Activated naive CD4-positive, alpha-beta T cell treated with anti-CD3 and anti-CD28 coated beads, Interleukin-2, amount 10 ng/mL, durations not matched to agents 7 days and 5 days (primary cell): ENCODE measurements at places on chromosomes 12 and 14.

DNA sequence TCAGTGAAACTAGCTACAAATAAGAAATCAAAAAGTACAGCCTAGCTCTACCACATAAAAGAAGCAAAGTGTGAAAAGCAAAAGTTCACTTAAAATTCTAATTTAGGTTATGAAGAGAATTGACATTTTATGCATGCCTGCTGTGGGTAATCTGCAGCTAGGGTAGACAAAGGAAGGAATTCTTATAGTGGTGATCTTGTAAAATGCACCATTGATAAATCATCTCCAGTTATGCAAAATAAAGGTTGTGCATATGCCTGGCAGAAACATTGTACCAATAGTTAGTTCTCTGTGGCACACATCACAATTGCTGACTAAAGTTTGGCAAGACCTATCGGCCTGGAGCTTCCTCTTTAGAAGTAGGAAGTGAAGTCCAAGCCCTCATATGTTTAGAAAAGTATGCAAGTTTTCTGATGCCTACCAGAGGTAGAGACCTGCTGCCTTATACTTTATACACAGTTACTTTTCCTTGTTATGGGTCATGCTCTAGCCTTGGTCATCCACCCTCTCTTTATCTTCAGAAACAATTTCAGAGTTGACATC lies 78.3 kb downstream of the TSHR start:
- H3K4me1 ChIP-seq: no peaks in the 10 kb centered on the region
- DNase-seq: no peak
- H3K27ac ChIP-seq: no peak overlapping the region
- peaks cover 4% of the 10 kb centered on the region for H3K27me3 ChIP-seq
- H3K36me3 ChIP-seq: no peaks in the 10 kb centered on the region

DNA sequence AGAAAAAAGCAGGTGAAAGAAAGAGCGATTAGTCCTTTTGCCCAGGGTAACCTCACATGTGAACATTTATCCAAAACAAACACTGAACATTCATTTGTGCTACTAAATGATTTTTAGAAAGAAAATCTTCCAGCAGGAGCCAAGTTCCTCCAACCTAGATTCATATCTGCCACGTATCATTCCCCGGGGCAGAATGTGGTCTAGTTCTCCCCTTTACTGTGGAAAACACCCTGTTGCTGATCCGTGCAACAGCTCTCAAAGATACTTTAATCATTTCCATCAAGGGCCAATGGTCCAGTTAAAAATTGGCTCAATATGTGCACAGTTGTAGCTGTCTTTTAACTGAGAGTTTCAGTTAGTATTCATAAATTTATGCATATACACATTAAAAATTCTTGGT lies 479.1 kb downstream of the ATP23 start:
- DNase-seq: no peak
- H3K27ac ChIP-seq: no peak overlapping the region
- H3K36me3 ChIP-seq: no peaks in the 10 kb centered on the region
- H3K4me1 ChIP-seq: peaks cover 17% of the 10 kb centered on the region
- H3K4me3 ChIP-seq: no peak overlapping the region

GRCh38 chr12:61758661-61759060 lies 501.5 kb upstream of the USP15 start:
- no peaks in the 10 kb centered on the region for H3K4me1 ChIP-seq
- no peaks in the 10 kb centered on the region for H3K36me3 ChIP-seq
- no peak overlapping the region for H3K27ac ChIP-seq

GRCh38 chr14:97266653-97267052 lies 469.5 kb downstream of the VRK1 start:
- no peak overlapping the region for H3K27ac ChIP-seq
- no peak for DNase-seq
- H3K4me3 ChIP-seq: no peak overlapping the region
- H3K36me3 ChIP-seq: no peaks in the 10 kb centered on the region
- no peaks in the 10 kb centered on the region for H3K4me1 ChIP-seq

DNA sequence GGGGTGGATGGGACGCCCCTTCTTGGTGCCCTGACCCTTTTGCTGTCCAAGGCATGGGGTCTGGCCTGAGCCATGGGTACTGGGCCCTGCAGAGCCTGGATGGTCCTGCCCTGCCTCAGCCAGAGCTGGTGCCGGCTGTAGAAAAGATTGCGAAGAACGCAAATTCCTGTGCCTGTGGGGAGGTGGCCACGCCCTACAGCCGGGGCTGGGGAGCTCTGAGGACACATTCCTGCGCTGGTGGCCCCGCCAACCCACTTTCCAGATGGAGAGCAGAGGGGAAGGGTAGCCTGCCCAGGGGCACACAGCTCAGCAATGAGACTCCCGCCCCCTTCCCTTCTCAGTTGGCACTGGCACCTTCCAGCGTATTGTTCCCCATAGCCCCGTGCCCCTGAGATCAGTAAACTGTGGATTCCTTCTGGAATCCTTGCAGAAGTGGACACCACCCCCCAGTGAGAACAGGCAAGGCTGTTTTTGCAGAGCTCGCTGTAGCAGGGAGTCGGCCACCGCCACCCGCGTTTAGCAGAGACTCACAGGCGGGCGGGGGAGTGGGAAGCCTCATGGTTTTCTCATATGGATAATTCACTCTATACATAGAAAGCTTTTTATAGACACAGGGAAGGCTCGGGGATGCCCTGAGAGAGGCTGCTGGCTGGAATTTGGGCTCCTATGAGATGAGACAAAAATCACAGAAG lies 8.6 kb downstream of the INF2 start:
- H3K36me3 ChIP-seq: peaks cover 19% of the 10 kb centered on the region
- H3K4me1 ChIP-seq: peaks cover 42% of the 10 kb centered on the region
- no peaks in the 10 kb centered on the region for H3K27me3 ChIP-seq
- no peak overlapping the region for H3K4me3 ChIP-seq

GRCh38 chr14:103442288-103442687 lies 57.1 kb downstream of the MARK3 start:
- peaks cover 18% of the 10 kb centered on the region for H3K36me3 ChIP-seq
- no peaks in the 10 kb centered on the region for H3K27me3 ChIP-seq
- DNase-seq: no peak
- H3K4me1 ChIP-seq: no peaks in the 10 kb centered on the region
- H3K4me3 ChIP-seq: no peak overlapping the region

DNA sequence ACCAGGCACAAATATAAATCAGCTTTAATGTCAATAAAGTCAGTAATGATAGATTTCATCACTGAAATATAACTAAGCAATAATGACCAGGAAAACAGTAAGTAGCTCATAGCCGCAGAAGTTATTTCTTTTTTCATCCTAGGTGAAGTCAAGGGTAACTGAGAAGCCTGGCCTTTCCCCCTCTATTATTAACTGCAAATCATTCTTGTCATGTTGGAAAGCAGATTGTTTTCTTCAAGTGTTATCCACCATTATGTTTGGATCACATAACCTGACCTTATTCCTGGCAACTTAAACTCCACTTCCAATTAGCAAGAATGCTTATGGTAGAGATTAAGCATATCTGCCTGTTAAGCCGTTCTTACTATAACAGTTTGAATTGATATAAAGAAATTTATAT lies 603.4 kb upstream of the FOXG1 start:
- no peaks in the 10 kb centered on the region for H3K4me1 ChIP-seq
- H3K27ac ChIP-seq: no peak overlapping the region
- no peaks in the 10 kb centered on the region for H3K36me3 ChIP-seq
- H3K27me3 ChIP-seq: no peaks in the 10 kb centered on the region
- no peak for DNase-seq

DNA sequence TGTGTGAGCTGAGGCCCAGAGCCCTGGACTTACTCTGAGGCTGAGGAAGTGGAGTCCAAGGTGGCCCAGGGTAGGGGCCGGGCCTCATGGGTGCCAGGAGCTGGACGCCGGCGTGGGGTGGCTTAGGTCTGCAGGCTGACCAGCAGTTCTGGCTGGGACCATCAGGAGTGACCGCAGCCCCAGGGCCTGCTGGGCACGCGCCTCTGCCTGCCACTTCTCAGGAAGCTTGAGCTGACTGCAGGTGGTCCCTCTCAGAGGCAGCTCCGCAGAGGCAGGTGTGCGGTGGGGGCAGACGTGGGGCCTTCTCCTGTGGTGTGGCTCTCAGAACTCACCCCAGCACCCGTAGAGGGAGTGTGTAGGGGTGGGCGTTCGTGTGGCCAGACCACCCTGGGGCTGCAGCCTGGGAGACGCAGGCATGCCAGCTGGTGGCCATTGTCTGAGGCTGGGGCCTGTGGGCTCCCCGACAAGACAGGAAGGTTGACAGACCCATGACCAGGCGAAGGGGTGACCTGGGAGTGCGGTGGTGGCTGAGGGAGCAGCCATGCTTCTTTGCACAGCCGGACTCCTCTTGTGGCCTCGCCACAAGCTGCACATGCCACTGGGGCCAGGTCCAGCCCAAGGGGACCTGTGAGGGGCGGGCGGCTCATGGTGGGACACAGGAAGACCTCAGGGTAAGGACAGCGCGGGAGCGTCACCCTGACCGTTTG lies 40.0 kb upstream of the TEX22 start:
- H3K4me1 ChIP-seq: no peaks in the 10 kb centered on the region
- H3K27ac ChIP-seq: no peak overlapping the region
- no peak for DNase-seq
- no peaks in the 10 kb centered on the region for H3K36me3 ChIP-seq
- peaks cover 3% of the 10 kb centered on the region for H3K27me3 ChIP-seq

GRCh38 chr12:30988086-30988485 lies 61.5 kb downstream of the TSPAN11 start:
- H3K27ac ChIP-seq: no peak overlapping the region
- no peak overlapping the region for H3K4me3 ChIP-seq
- no peaks in the 10 kb centered on the region for H3K4me1 ChIP-seq

DNA sequence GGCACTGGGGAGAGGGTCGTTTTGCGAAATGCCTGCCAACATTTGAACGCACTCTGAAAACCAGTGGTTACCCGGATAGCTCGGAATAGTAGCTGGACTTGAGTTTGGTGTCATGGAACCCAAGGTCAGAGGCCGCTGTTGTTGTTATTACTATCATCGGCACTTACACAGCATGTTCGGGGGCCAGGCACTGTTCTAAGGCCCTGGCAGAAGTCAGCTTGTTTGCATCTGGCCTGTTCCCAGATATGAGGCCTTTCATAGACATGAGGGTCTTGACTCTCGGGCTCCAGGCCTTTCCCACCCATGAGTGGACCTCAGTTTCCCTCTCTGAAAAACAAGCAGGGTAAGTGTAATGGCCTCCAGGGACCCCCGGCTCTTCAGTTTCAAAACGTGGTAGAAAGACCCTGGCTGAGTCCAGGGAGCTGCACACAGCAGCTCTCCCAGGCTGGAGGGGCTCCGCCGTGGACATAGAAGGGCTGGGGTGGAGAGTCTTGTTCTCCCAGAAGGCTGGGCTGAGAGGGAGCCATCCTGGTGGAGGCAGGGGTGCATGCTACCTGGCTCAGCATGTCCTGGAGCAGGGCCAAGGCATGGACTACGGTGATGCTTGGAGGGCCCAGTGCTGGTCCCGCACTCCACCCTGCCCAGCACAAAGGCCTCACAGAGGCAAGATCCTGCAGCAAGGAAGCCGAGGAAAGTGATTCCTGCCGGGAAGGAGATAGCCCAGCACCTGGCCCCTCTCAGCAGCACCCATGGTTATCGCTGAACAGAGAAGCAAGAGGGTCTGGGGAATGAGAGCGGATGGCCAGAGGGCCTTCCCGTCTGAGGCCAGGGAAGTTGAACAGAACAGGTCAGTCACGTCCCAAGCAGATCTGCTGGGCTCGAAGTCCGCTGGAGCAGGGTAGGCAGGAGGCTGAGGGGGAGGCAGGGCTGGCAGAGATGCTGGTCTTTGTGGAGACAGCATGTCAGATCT lies 63.5 kb upstream of the C14orf180 start:
- H3K4me1 ChIP-seq: no peaks in the 10 kb centered on the region
- DNase-seq: no peak
- H3K27me3 ChIP-seq: peaks cover 3% of the 10 kb centered on the region

- H3K4me3 ChIP-seq: no peak overlapping the region
- no peak overlapping the region for H3K27ac ChIP-seq
- peaks cover 6% of the 10 kb centered on the region for H3K27me3 ChIP-seq
- no peaks in the 10 kb centered on the region for H3K36me3 ChIP-seq
- DNase-seq: no peak
- H3K4me1 ChIP-seq: no peaks in the 10 kb centered on the region
Observed at GRCh38 chr12:2998789-2999264, 39.6 kb downstream of the TEAD4 start.

GRCh38 chr14:75128596-75128990 lies 1.7 kb upstream of the NEK9 start:
- no peak for DNase-seq
- peak overlapping the region; percentile 11 for H3K4me3 ChIP-seq
- H3K27ac ChIP-seq: no peak overlapping the region
- H3K27me3 ChIP-seq: no peaks in the 10 kb centered on the region
- peaks cover 37% of the 10 kb centered on the region for H3K36me3 ChIP-seq

DNA sequence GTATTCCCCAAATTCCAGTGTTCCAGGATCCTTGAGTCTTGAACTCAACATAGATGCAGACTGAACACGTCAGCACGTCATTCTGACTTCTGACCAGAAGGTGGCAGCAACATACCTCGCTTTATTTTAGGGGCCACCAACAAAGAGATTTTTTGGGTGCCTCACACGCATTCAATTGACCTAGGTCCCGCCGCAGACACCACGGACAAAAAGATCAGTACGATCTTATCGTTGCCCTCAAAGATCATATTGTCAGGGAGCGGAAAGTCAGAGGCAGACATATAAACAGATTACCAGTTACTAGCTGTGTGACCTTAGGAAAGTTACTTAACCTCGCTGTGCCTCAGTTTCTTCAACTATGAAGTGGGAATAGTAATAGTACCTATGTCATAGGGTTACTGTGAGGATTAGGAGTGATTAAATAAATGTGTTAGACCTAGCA lies 6.5 kb upstream of the PRPH start:
- no peak overlapping the region for H3K27ac ChIP-seq
- DNase-seq: peak; percentile 84
- H3K4me3 ChIP-seq: no peak overlapping the region
- peaks cover 81% of the 10 kb centered on the region for H3K27me3 ChIP-seq
- peaks cover 2% of the 10 kb centered on the region for H3K4me1 ChIP-seq
- no peaks in the 10 kb centered on the region for H3K36me3 ChIP-seq

DNA sequence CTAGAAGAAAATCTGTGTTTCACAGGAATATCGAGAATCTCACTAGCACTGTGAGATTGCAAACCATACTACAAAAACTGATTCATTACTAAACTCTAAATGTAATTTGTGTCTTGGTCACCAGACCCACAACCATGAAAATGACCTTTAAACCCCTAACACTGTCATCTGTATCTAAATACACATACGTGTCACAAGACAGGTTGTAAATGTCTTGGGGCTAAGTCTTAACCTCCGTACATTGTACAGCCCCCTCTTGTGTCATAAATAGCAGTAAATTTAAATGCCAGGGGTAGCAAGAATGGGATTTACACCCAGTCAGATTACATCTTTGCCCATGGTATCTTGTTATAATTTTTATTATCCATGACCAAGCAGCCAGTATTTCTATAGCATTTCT lies 117.3 kb downstream of the GPR135 start:
- H3K27me3 ChIP-seq: no peaks in the 10 kb centered on the region
- H3K4me1 ChIP-seq: no peaks in the 10 kb centered on the region
- H3K36me3 ChIP-seq: no peaks in the 10 kb centered on the region
